Ovary (tissue), 10 donors: ENCODE measurements at places on chromosomes 4 and X. TPM values are rescaled to one million over a fixed set of nuclear protein-coding genes. Genes with fewer than 3 reads are reported as not detected.

Gene PAGE5
- polyA plus RNA-seq = not detected

Gene GJB1
- 0.12 TPM for polyA plus RNA-seq

Gene SLC10A4
- 0.20 TPM for polyA plus RNA-seq

Gene PIR
- 17.9 TPM for polyA plus RNA-seq

Gene TMPRSS11D
- not detected for polyA plus RNA-seq

Gene NOX1
- polyA plus RNA-seq = 0.06 TPM

Gene HSPA4L
- polyA plus RNA-seq = 0.63 TPM

Gene ETDA
- not detected for polyA plus RNA-seq

Gene PPP4R3C
- polyA plus RNA-seq = not detected

Gene NIPAL1
- polyA plus RNA-seq = 0.15 TPM

Gene ADH1A
- polyA plus RNA-seq = not detected

Gene SH3D19
- polyA plus RNA-seq = 66.1 TPM

Gene ZCCHC18
- 4.1 TPM for polyA plus RNA-seq

Gene VSIG4
- polyA plus RNA-seq = 19.4 TPM

Gene SMARCA1
- polyA plus RNA-seq = 47.5 TPM

Gene POU3F4
- not detected for polyA plus RNA-seq

Gene LARP1B
- polyA plus RNA-seq = 9.8 TPM

Gene PLAC1
- 0.12 TPM for polyA plus RNA-seq

Gene DRD5
- not detected for polyA plus RNA-seq

Gene GSX2
- not detected for polyA plus RNA-seq

Gene SHROOM4
- polyA plus RNA-seq = 2.8 TPM

Gene TMPRSS11B
- polyA plus RNA-seq = not detected

Gene BCORL1
- 6.1 TPM for polyA plus RNA-seq

Gene COL4A6
- polyA plus RNA-seq = 10.9 TPM

Gene CCNI
- polyA plus RNA-seq = 772 TPM

Gene SUPT20HL1
- polyA plus RNA-seq = 0.05 TPM

Gene GPR34
- 13.8 TPM for polyA plus RNA-seq

Gene GAGE1
- polyA plus RNA-seq = not detected

Gene HAND2
- 39.6 TPM for polyA plus RNA-seq

Gene CT45A3
- not detected for polyA plus RNA-seq

Gene SMR3B
- not detected for polyA plus RNA-seq

Gene XAGE2
- not detected for polyA plus RNA-seq

Gene NLRP2B
- not detected for polyA plus RNA-seq

Gene SPARCL1
- 1,049 TPM for polyA plus RNA-seq

Gene FANCB
- polyA plus RNA-seq = 0.23 TPM

Gene TMEM150C
- polyA plus RNA-seq = 30.4 TPM

Gene GDPD2
- not detected for polyA plus RNA-seq

Gene ABHD18
- 7.4 TPM for polyA plus RNA-seq

Gene RPS6KA6
- polyA plus RNA-seq = 1.5 TPM

Gene TMPRSS11F
- polyA plus RNA-seq = not detected

Gene ARHGAP6
- 19.4 TPM for polyA plus RNA-seq

Gene CD38
- polyA plus RNA-seq = 3.0 TPM

Gene NWD2
- polyA plus RNA-seq = 0.01 TPM

Gene HTN1
- not detected for polyA plus RNA-seq

Gene CXorf49
- polyA plus RNA-seq = not detected

Gene ESX1
- polyA plus RNA-seq = not detected
